ENCODE measurements at places on chromosomes 7 and 10.

- DNase-seq = no peak
Measured at GRCh38 chr10:29545122-29545521, 89.6 kb downstream of the SVIL start.

- no peak for DNase-seq
Measured at GRCh38 chr7:159015081-159015453, 129.6 kb downstream of the VIPR2 start.

DNA sequence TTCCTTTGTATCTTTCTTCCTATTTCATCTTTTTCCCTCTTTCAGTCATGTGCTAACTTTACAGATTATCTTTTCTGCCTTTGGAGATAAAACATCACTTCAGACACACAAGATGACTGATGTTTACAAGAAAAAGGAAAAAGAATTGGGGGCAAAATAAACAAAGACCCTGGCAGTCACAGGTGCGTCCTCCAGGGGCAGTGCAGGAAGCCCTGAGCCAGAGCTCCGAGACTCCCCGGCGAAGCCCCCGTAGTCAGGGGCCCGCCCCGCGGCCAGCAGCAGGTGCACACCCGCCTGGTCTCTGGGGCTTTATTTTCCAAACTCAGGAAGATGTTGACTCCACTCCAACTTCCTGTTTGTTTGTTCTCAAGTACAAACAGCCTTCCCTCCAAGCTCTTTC lies 10.2 kb downstream of the STK32C start:
- DNase-seq = no peak

- DNase-seq = no peak
Measured at GRCh38 chr10:110494532-110494931, 3.2 kb upstream of the DUSP5 start.

GRCh38 chr10:62658516-62658915 lies 146.0 kb upstream of the ADO start:
- DNase-seq = no peak

DNA sequence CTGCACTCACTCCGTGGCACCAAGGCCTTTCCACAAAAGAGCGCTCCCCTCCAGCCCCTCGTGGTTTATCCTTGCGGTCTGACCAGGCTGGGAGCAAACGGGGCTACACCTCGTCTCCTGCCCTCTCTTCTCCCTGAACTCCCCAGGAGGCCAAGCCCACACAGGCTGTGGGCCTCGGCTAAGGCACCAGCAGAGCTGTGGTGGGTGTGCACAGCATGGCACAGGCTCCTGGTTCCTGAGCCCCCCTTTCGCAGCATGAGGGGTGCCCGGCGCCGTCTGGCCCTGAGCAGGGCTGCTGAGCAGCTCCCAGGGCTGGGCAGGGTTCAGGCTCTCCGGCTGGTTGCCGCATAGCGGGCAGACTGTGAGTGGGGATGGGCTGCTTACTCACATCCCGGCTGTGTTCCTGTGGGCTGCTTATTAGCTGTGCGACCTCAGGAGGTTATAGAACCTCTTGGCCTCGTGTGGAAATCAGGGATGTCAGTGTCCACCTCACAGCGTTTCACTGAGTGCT lies 90.4 kb downstream of the ZMIZ1 start:
- no peak for DNase-seq

- no peak for DNase-seq
Measured at GRCh38 chr7:141648276-141649114, 53.5 kb downstream of the DENND11 start.

GRCh38 chr7:105829681-105830322 lies 46.6 kb downstream of the ATXN7L1 start:
- DNase-seq = no peak

- no peak for DNase-seq
Measured at GRCh38 chr7:107659666-107660065, 962 bp upstream of the SLC26A4 start.

DNA sequence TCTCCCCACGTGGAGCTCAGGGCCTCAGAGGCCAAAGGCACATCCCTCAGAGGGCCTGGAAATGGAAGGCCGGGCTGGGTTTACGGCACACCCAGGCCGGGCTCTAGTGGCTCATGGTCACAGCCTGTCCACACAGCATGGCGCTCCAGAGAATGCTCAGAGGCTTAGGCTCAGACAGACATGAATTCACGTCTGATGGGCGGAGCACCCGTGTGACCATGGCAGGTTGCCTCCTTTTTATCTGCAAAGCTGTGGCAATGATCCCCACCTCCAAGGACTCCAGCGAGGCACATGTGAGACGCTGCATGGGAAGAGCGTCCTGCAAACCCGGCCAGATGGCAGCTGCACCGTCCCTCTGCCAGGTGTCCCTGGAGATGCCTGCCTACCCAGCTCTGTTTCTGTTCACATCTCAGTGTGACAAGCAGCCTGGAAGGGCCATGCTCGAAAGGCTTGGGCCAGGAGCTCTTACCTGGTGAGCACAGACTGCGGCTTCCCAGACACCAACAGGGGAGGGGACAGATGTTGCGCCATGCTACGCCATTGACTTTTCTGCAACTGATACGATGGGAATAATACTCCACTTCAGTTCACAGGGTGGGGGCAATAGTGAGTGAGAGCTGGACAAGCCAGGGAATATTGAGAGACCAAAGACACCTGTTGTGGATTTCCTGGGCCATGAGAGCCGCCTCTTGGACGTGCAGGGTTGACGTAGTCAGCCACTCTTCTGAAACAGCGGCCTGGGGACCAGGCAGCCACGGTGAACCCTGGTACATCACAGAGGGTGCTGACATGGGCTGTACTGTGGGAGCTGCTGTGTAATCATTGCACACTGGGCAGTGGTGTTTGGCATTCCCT lies 34.4 kb upstream of the FAM20C start:
- no peak for DNase-seq

DNA sequence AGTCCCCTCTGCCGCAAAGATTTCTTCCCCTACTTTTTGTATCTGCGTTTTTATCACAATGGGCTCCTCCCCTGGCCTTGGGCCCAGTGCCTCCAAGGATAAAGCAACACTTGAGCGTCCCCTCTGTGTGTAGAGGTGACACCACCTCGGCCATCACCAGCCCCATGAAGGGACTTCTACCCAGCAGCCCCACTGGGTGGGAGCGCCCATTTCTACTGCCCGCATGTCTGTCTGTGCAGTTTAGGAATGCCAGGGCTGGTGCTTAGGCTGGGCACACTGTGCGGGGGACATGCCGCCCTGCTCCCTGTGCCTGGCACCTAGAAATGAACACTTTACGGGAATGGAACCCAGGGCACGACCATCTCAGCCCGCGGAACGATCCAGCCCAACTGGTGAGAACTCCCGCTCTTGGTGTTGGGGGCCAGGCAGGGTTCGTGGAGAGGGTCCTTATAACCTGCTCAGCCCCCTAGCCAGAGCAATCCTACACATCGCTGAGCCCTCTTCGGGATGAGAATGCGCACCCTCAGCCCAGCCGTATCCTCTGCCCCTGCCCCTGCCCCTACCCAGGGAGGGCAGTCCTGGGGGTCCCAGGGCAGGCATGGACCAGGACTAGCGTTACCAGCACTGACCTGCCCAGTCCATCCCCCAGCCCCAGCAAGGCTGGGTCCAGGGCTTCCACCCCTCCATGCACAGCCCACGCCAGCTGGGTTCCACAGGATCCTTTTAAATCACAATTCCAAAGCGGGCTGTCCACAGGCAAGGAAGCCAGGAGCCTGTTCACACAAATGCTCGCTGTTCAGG lies 12.8 kb downstream of the CRYGN start:
- DNase-seq = no peak

DNA sequence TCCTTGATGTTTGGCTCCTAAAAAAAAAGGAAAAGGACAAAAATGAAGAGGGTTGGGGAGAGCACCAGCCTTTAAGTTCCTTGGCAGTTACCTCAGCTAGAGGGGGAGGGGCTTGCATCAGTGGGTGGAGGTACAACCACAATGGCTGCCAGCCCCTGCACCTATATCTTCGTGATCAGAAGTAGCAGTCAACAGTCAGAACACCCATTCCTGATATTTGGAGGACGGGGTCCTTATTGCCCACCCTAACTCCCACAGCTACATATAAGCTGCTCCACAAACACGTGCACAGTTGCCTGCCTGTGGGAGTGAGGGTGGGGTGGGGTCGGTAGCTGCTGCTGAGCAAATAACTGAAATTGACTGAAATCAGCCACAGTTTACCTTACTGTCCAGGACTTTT lies 26.2 kb downstream of the C1GALT1 start:
- DNase-seq = no peak

GRCh38 chr10:119395280-119396007 lies 147.1 kb downstream of the RGS10 start:
- no peak for DNase-seq

DNA sequence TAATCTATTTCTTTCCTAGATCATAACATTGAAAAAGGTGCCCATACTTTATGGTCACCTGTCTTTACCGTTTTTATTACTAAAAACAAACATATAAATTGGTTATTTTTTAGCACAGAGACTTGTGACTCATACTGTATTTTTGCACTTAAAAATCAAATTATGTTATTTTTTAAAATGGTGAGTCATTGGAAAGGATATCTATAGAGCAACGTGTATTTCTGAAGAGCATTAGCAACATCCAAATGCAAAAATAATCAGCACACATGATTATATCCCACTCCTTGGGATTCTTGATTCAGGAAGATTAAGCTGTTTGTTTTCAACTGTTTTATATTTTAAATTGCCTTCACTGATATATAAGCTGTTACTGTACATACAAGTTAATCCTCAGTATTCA lies 40.7 kb upstream of the FMC1 start:
- DNase-seq = no peak

GRCh38 chr10:11344550-11344949 lies 266.9 kb downstream of the USP6NL start:
- no peak for DNase-seq

GRCh38 chr7:71768450-71768849 lies 636.5 kb downstream of the GALNT17 start:
- no peak for DNase-seq

GRCh38 chr7:159177284-159177953 lies 32.8 kb upstream of the VIPR2 start:
- no peak for DNase-seq

- no peak for DNase-seq
Measured at GRCh38 chr10:69317626-69318105, 39.4 kb downstream of the HK1 start.

DNA sequence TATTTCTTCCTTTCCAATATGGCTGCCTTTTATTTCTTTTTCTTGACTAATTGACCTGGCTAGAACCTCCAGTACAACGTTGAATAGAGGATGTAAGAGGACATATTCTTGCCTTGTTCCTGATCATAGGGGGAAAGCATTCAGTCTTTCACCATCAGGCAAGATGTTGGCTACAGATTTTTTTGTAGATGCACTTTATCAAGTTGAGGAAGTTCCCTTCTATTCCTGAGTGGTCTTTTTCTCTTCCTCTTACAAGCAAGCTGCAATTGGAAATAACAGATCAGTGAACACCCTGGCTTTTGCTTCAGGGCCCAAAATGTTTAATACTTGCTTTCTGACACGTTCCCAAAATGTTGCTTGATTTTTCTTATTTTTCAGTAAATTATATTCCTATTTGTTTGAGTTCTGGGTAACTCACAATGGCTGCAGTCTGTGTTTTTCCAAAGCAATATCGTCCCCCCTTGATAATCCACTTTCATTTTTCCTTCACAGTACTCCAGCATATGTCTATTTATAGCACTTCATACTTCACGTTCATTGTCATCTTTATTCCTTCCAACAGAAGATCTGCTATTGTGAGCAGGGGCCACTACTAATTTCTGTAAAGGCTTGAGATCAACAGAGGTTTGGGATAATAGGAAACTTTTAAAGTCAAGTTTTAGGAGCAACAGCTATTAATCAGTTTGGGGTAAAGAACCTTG lies 11.7 kb downstream of the CPEB3 start:
- DNase-seq = no peak

GRCh38 chr10:12710594-12711349 lies 290.7 kb downstream of the CCDC3 start:
- DNase-seq = peak; percentile 65

DNA sequence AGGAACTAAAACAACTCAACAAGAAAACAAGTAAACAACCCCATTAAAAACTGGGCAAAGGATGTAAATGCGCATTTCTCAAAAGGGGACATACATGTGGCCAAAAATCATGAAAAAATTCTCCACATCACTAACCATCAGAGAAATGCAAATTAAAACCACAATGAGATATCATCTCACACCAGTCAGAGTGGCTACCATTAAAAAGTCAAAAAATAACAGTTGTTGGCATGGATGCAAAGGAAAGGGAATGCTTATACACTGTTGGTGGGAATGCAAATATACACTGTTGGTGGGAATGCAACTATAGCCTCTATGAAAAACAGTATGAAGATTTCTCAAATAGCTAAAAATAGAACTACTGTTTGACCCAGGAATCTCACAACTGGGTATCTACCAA lies 60.0 kb upstream of the LANCL2 start:
- no peak for DNase-seq

GRCh38 chr10:133260895-133261725 lies 15.6 kb downstream of the ADAM8 start:
- DNase-seq = peak; percentile 54

DNA sequence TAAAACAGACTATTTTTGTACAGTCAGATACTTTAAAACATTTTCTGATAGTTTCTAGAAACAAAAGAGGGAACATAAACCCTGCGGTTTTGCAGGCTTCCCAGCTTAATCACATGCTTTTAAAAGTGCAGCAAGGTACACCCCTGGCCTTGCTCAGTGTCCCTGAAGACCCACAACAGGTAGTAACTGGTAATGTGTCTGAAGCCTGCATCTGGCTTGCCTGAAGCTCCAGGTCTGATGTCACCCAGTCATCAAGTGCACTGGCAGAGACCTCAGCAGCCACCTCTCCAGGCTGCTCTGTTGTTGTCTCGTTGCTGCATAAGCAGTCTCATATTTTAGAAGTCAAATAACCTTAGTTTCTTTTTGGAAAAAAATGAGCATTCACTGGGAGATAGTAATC lies 376.1 kb upstream of the MTPN start:
- no peak for DNase-seq

DNA sequence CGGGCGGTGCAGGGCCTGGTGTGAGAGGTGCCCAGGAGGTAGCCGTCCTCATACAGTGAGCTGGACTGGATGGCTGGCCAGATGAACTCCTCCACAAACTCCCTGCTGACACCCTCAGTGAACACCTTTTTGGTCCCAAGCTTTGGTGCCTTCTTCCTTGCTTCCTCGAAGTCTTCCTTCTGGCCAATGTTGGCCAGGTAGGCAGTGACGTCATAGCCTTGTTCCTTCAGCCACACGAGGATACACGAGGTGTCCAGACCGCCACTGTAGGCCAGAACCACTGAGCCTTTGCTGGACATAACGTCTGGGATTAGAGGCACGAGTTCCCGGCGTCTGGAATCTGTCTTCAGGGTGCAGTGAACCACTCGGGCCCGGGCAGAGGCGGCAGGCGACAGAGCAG lies 206.8 kb upstream of the SP4 start:
- no peak for DNase-seq

All from stimulated activated CD8-positive, alpha-beta memory T cell treated with anti-CD3 and anti-CD28 coated beads, Interleukin-2, amount 100 ng/mL, for 48 hours (primary cell).